ENCODE measurements at places on chromosomes 11 and 22.

- no peak for DNase-seq
Observed at GRCh38 chr11:71096751-71097388, 155.5 kb downstream of the SHANK2 start.

- DNase-seq: no peak
Observed at GRCh38 chr11:123216249-123216648, 21.2 kb upstream of the CLMP start.

DNA sequence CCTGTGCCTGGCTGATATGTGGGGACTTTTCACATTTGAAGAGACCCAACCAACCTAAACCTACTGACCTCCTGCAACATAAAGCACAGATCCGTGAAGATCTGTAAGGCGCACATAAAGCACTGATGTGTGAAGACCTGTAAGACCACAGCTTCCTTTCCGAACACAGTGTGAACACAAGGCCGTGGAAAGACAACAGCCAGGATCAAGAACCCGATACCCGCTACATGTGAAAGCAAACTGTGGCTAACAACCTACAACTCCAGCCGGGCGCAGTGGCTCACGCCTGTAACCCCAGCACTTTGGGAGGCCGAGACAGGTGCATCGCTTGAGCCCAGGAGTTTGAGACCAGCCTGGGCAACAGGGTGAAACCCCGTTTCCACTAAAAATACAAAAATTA is 17.6 kb upstream of the PPFIA1 start:
- no peak for DNase-seq

DNA sequence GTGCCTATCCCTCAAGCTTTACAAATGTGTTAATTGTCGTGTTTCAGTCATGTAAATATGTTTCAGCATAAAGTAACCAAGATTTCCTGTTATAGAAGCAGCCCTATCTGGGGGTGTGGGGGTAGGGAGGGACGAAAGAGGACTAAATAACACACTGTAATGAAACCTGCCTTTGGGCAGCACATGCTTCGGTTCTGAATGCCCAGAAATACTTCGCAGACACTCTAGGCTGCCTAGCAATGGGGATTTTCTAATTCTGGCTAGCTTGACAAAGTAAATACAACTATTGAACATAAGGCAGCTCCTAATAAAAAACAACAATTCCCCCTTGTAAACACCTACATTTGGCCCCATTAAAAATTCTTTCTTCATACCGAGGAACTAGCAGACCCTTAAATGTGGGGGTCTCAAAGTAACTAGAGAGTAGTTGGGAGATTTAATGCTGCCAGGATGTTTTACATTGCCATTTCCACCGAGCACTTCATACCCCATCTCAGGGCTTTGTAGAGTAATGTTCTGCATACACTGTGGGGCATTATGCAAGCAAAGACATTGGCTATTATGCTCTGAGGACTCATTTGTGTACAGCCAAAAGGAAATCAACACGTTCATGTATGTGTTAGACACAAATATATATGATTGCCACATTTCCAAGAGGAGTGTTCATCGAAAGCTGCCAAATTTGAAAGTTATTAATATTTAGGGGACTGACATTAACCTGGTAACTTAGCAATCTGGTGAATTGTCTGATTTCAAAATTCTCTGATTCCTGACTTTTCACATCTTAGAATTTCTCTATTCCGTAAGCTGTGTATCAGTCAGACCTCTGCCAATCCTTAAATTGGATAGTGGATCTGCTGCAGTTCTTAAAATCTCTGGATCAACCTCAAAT is 42.1 kb downstream of the PAX6 start:
- no peak for DNase-seq

DNA sequence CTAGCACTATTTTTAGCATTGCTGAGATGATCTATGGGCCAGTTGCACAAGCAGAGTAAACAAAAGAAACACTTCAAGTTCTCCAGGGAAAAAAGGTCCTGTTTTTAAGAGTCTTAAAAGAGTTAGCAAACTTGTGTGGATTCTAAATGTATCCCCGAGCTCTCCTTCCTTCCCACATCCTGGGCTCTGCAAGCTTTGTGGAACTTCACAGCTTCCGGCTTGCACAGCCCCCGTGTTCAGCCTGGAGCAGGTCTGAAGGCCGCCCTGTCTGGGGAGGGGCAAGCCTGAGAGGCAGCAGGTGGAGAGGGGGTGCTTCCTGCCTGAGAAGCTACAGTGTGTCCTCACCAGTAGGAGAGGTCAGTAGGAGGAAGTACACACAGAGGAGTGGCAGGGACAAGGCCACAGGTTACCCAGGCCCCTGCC is 35.1 kb upstream of the SUSD2 start:
- DNase-seq: peak; percentile 59

- no peak for DNase-seq
Observed at GRCh38 chr11:20783220-20783619, 113.8 kb downstream of the NELL1 start.

DNA sequence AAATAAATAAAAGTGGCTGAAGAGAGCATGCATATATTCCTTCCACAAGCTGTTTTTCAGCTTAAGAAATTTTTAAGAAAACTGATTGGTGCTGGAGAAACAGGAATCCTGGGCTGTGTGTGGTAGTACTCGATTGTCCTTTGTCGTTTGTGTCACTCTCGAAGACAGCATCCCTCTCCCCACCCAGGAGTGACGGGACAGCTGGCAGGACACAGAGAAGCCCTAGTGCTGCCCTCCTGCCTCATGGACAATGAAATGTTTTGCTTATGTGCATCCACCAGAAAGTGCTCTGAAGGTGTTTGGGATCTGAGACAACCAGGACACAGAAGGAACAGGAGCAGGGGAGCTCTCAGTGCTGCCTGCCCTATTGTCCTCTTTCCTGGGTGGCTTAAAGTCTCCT is 12.8 kb downstream of the PLAAT4 start:
- DNase-seq: no peak

DNA sequence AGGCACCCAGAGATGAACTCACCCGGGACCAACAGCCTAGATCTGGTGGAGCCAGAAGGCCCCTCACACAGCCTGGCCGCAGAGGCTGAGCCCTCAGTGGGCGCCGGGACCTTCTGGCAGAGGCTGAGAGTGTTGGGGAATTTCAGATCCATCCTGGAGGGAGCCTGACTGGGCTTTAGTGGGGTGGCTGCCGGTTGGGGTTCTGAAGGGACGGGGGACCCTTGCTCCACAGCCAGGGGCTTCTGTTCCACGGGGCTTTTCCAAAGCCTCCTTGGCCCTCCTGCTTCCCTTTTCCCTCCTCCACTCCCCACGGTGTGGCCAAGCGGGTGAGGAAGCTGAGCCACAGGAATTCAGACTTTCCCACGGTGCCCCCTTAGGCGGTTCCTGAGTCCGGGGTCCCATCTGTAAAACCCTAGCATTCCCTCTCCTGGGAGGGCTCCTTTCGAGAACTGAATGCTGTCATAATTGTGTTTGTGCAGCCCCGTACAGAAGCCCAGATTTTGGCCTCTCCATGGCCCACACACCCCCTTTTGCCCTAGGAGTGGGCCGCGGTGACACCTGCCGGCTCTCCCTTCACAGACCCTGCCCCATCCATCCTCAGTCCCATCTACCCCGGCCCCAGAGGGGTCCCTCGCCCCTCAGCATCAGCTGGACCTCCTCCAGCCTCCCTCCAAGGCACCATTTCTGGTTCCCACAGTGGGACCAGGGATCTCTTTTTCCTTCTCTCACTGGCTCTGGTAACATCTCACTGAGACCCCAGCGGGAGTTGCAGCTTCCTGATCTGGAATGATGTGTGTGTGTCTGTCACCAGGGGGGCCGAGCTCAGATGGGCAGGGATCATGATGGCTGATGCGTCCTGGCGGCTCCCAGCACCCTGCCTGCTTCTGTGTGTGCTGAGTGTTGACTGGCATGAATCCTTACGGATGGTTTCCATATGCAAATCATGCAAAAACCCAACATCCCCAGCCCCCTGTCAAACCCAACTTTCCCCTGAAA is 1048.4 kb downstream of the TBC1D22A start:
- no peak for DNase-seq

GRCh38 chr11:12690663-12691062 is 16.4 kb downstream of the TEAD1 start:
- DNase-seq: no peak

- DNase-seq: no peak
Observed at GRCh38 chr11:62858201-62858600, 18.8 kb upstream of the WDR74 start.

DNA sequence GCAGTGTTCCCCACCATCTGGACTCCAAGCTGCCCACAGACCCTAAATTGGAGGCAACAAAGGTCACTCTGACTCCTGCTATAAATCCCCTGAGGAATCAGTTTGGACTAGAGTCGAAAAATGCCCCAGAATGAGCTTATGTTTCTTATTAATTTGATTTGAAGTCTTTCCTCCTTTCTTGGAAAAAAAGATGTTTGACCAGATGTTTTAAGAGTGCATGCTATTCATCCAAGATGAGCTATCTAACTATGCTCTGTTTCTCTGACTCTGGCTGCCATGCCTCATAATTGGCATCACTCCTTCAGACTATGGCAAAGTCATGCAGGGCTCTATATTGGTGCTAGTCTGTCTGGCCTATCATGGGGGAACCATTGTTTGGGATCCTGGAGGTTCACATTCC is 174.0 kb downstream of the SPON1 start:
- no peak for DNase-seq

DNA sequence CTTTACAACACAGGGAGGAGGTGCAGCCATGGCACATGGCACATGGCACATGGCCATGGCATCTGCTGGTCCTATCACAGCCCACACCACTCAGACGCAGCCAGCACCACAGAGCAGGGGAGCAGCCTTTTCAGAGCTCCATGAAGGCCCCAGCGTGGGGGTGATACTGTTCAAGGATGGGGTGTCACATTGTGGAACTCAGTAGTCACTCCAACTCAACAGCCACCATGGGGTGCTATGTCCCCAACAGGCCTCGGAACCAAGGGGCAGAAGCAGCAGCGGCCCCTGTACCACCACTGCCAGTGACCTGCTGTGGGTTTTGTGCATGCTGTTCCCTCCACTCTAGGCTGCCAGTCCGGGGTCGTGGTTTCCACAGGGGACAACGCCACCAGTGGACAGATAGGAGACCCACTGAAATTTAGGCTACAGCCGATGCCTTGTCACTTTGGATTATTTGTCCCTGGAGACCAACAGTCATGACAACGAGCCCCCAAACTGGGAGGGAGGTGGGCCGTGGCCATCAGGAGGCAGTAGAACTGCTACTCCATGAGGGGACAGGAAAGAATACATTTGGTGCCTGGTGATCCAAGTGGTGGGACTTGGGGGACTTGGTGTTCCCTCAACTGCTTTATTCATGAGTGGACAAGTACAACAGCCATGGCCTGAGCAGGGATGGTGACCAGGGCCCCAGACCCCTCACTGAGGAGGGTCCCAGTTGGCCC is 30.4 kb upstream of the CD81 start:
- no peak for DNase-seq

DNA sequence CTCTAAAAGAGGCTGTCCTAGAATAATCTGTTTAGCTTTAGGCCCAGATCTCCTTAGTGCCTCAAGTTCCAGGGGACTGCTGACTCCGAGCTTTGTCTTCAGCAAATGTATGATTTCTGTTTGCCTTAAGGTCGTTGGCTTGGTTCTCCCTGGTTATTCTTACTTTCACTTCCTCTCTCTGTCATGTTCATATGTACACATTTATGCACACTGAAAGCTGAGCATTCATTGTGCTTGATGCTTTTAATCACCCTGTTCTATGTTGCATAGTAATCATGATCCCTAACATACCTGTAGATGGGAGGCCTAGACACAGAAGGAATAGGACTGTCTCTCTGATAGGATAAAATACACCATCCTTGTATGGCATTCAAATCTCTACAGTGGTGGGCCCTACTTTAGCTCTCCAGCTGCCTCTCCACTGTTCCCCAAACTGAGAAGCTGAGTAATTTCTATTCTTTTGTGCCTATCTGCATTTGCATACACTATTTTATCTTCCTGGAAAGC is 7.2 kb downstream of the PPFIBP2 start:
- DNase-seq: no peak

GRCh38 chr11:47398011-47398410 is 10.4 kb upstream of the SLC39A13 start:
- no peak for DNase-seq

GRCh38 chr22:33544707-33545106 is 375.6 kb downstream of the LARGE1 start:
- DNase-seq: peak; percentile 22

GRCh38 chr11:20360650-20361049 is 2.9 kb upstream of the HTATIP2 start:
- peak; percentile 39 for DNase-seq

GRCh38 chr11:130469181-130469580 is 20.7 kb downstream of the ADAMTS15 start:
- DNase-seq: no peak

DNA sequence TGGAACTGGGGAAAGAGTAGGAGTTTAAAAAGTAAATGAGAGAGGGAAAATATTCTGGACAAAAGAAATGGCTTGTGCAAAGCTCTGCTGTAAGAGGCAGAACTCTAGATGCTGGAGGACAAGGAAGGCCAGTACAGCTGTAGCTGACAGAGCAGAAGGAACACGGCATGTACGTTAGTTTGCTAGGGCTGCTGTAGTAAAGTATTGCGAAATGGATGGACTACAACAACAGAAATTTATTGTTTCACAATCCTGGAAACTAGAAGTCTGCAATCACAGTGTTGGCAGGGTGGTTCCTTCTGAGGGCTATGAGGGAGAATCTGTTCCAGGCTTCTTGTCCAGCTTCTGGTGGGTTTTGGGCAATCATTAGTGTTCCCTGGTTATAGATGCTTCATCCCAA is 454.4 kb downstream of the NTM start:
- peak; percentile 78 for DNase-seq

DNA sequence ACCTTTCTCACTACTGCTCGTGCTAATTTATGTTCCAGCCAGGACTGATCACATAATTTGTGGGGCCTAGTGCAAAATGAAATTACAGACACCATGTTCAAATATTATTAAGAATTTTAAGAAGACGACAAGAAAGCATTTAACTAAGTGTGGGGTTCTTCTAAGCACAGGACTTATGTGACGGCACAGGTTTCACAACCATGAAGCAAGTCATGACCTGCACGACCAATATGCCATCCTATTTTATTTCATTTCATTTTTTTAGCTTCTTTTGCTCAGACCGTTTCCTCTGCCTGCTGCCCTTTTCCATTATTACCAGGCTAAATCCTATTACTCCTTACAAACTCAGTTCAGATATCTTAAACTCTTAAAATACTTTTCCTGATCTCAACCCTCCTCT is 462.5 kb downstream of the AASDHPPT start:
- no peak for DNase-seq

DNA sequence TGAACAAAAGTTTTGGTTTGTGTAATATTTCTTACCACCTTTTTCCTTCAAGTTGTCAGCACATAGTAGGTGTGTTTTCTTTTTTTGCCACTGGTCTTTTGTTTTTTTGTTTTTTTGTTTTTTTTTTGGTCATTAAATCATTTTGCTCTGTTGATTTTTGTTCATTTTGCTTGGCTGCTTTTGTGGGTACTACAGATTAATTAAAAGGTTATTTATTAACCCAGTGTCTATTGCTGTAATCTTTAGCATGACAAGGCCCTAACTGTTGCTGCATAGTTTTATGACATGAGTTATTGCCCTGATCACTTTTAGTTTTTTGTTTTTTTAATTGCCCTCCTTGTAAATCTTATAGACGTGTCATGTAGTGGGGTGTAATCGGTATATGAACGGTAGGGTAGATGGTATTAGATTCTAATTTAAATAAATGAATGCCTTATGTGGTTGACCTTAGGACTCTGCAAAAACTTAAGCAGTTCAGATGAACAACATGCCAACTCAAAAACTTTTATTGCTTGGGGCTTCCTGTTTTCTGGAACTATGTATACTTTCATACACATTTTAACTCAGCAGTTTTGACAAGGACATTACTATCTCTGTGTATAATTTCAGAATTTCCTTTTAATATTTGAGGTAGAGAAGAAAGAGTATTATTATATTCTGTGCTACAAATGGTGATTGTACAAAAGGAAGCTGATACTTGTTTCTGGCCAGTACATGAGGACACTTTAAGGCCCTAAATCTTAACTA is 7.9 kb downstream of the EWSR1 start:
- DNase-seq: no peak

GRCh38 chr11:117391181-117391580 is 63.5 kb downstream of the CEP164 start:
- DNase-seq: no peak

Measured in hematopoietic multipotent progenitor cell treated with erythropoietin and hydrocortisone succinate and interleukin-3 and kit ligand, for 4 days (in vitro differentiated cells).